ENCODE measurements at places on chromosomes 3 and 15. TPM values are rescaled to one million over a fixed set of nuclear protein-coding genes. Genes with fewer than 3 reads are reported as not detected.
A peak's percentile ranks its signal among the peaks of the same experiment; 100 is the strongest.

DNA sequence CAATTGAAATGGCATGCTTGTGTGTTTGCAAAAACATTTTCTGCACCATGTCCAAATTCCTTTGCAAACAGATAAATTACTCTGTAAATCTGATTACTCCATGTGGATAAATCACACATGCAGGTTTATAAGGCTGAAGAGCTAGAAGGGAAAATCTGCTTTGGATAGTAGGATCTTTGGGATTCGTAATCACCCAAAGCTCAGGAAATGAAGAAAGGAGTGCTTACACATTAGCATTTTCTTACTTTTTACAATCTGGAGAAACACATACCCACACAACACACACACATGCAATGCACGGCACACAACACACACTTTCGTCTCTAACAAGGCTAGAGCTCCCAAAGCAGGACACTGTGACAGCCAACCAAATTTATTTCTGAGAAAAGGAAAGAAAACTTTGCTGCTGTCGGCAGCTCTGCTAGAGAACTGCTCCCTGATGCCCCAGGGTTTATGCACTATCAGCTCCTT is 2.1 kb downstream of the LSAMP start:
- no peak overlapping the region for H3K27ac ChIP-seq
- no peaks in the 10 kb centered on the region for H3K4me1 ChIP-seq
- H3K27me3 ChIP-seq = peaks cover 12% of the 10 kb centered on the region
- H3K4me3 ChIP-seq = no peak overlapping the region
- H3K36me3 ChIP-seq = no peaks in the 10 kb centered on the region

The PPP1R14D gene
- total RNA-seq = not detected

GRCh38 chr3:194964809-194965208 is 279.1 kb downstream of the FAM43A start:
- no peaks in the 10 kb centered on the region for H3K4me1 ChIP-seq
- H3K4me3 ChIP-seq = no peak overlapping the region
- no peak for DNase-seq

DNA sequence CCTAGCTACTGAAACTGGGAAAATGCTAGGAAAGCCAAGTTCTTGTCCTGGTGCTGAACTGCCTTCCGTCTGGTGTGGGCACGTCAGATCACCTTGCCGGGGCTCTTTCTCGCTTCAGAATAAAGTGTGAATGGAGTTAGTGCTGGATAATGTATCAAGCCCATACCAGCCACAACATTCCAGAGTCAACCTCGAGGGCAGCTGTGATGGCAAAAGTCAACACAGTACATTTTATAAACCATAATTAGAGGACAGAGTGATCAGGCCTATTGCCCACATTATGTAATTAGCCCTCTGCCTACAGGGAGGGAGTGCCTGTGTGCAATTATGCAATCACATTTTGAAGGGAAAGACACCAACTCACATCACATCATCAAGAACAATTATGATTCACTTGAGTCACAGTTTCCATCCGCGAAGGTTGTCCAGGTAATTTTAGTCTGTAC is 165.2 kb downstream of the RORA start:
- H3K4me1 ChIP-seq = no peaks in the 10 kb centered on the region
- no peak overlapping the region for H3K27ac ChIP-seq
- peaks cover 6% of the 10 kb centered on the region for H3K27me3 ChIP-seq
- no peak overlapping the region for H3K4me3 ChIP-seq
- DNase-seq = no peak

GRCh38 chr15:60384526-60385126 is 13.2 kb downstream of the ANXA2 start:
- H3K36me3 ChIP-seq = peaks cover 7% of the 10 kb centered on the region
- DNase-seq = no peak
- peaks cover 4% of the 10 kb centered on the region for H3K27me3 ChIP-seq
- no peak overlapping the region for H3K4me3 ChIP-seq
- no peak overlapping the region for H3K27ac ChIP-seq

DNA sequence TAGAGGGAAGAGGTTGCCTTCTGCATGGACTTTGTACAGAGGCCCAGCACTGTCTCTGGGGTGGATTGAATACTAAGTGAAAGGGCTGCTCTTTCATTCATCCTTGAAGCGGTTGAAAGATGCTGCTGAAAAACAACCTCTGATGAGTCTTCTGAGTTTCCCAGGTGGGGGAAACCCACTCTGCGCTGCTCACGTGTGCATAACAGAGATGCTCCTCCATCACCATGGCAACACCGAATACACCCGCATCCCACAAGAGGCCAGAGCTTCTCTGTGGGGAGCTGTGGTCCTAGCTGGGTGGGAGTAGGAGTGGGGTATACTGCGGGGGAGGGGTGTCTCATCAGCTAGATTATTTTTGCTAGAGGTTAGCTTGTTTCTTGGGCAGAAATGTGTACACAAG is 6.1 kb upstream of the SYN2 start:
- DNase-seq = no peak
- no peaks in the 10 kb centered on the region for H3K36me3 ChIP-seq
- H3K4me1 ChIP-seq = no peaks in the 10 kb centered on the region
- peaks cover 28% of the 10 kb centered on the region for H3K27me3 ChIP-seq
- no peak overlapping the region for H3K27ac ChIP-seq
- no peak overlapping the region for H3K4me3 ChIP-seq

GRCh38 chr15:56557415-56557814 is 92.5 kb upstream of the MNS1 start:
- H3K27ac ChIP-seq = no peak overlapping the region
- peaks cover 2% of the 10 kb centered on the region for H3K27me3 ChIP-seq
- no peak for DNase-seq
- no peaks in the 10 kb centered on the region for H3K4me1 ChIP-seq
- no peak overlapping the region for H3K4me3 ChIP-seq
- no peaks in the 10 kb centered on the region for H3K36me3 ChIP-seq

The MELTF gene
- total RNA-seq = 3.4 TPM

DNA sequence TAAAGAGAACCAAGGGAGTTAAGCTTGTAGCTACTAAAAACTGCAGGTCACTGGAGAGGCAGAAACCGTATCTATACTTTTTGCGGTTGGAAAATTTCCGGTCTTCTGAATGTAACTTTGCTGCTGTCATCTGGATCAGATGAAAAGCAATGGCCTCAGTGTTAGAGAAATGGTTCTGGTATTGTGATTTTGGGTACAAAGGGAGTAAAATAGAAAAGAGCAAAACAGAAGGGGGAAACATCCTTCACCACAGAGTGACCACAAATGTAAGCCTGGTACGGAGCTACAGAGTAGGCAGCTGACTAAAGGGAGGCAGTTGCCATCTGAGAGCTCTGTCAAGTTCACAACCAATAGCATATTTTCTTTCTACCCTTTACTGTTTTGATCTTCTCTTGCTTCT is 5.6 kb downstream of the CD96 start:
- H3K4me3 ChIP-seq = no peak overlapping the region
- no peak overlapping the region for H3K27ac ChIP-seq
- H3K27me3 ChIP-seq = no peaks in the 10 kb centered on the region
- peaks cover 41% of the 10 kb centered on the region for H3K4me1 ChIP-seq
- DNase-seq = peak; percentile 80

DNA sequence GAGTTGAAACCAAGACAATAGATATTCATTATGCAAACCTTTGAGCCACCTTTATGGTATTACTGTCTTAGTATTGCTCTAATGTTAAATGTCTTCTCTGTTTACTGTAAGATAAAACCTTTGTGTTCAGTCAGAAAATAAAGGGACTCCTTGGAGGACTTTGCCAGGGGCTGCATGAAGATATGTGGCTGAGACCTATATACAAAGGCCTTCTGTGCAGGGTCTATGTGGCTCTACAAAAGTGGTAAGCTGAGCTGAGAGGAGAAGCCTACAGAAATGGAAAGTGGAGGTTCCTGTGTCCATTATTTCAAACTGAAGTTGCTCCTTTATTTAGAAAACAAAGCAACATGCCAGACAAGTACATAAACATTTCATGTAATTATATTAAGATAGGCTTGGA is 131.5 kb downstream of the FNDC3B start:
- no peak overlapping the region for H3K4me3 ChIP-seq
- H3K4me1 ChIP-seq = peaks cover 14% of the 10 kb centered on the region
- no peaks in the 10 kb centered on the region for H3K27me3 ChIP-seq
- DNase-seq = no peak
- H3K36me3 ChIP-seq = peaks cover 3% of the 10 kb centered on the region
- no peak overlapping the region for H3K27ac ChIP-seq

The NT5DC2 gene
- 61.7 TPM for total RNA-seq

The AVEN gene
- 13.0 TPM for total RNA-seq

The CFAP20DC gene
- total RNA-seq = 1.5 TPM

GRCh38 chr3:36679384-36680200 is 84.8 kb downstream of the DCLK3 start:
- DNase-seq = no peak
- peaks cover 2% of the 10 kb centered on the region for H3K4me1 ChIP-seq
- peak overlapping the region; percentile 76 for H3K27ac ChIP-seq
- H3K27me3 ChIP-seq = peaks cover 4% of the 10 kb centered on the region
- H3K4me3 ChIP-seq = no peak overlapping the region
- peaks cover 11% of the 10 kb centered on the region for H3K36me3 ChIP-seq

DNA sequence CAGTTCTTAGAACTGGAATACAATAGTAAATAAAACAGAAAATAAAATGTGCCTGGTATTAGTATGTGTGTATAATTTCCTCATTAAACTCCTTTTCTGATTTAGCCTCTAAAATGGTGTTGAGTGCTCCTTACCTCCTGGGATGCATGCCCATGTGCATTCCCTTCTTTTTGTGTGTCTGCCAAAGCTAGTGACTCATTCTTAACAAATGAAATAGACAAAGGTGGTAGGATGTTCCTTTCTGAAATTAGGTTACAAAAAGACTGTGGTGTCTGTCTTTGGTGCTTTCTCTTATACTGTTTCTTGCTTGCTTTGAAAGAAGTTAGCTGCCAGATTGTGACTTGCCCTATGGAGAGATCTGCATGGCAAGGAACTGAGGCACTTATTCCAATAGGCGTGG is 623.7 kb downstream of the GRM7 start:
- H3K36me3 ChIP-seq = no peaks in the 10 kb centered on the region
- H3K27me3 ChIP-seq = no peaks in the 10 kb centered on the region
- H3K27ac ChIP-seq = no peak overlapping the region
- DNase-seq = no peak

- peaks cover 11% of the 10 kb centered on the region for H3K27me3 ChIP-seq
- H3K4me3 ChIP-seq = no peak overlapping the region
- DNase-seq = no peak
- H3K4me1 ChIP-seq = peaks cover 9% of the 10 kb centered on the region
- peaks cover 13% of the 10 kb centered on the region for H3K36me3 ChIP-seq
Measured at GRCh38 chr15:75840659-75841058, 2.6 kb upstream of the UBE2Q2 start.

The SHISA5 gene
- total RNA-seq = 71.4 TPM

The GOLGA8M gene
- total RNA-seq = 1.0 TPM

The PGBD4 gene
- 2.6 TPM for total RNA-seq

The CD200R1L gene
- not detected for total RNA-seq

The APPL1 gene
- total RNA-seq = 35.1 TPM

DNA sequence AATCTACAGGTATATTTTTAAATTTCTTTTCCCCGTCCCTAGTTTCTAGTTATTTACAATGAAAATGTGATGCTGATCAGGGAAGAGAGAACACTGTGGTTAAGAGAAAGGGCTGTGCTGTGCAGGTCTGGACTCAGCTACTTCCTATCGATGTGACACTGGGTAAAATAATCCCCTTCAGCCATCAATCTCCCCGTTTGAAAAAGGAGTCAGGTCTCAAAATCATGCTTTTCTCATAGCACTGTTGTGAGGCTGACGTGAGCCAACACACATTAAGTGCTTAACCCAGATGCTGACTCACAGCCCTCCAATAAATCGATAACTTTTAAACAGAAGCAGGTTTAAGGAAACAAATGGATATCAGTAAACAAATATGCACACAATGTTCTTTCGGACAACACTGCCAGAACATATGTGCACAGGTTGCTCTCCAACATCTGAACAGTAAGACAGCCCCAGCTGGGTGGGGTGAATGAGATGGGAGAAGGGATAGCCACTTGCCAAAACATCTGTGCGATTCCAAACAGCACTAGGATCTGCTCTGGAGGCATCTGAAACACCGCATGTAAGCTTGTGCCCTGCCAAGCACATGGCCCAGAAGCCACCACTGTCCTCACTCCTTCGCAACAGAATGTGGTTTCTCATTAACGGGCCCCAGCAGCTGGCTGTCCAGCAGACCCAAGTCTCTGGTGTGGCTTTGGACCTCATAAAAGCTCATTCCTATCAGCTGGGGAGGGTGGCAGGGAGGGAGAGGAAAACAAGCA is 143.2 kb upstream of the PRICKLE2 start:
- H3K36me3 ChIP-seq = no peaks in the 10 kb centered on the region
- H3K4me3 ChIP-seq = no peak overlapping the region
- H3K27ac ChIP-seq = no peak overlapping the region
- no peak for DNase-seq

- peaks cover 23% of the 10 kb centered on the region for H3K36me3 ChIP-seq
- peaks cover 46% of the 10 kb centered on the region for H3K4me1 ChIP-seq
- peak within 1 kb of the TSS; percentile 83 for H3K4me3 ChIP-seq
Measured at GRCh38 chr3:45995236-45996192, at the start of gene FYCO1. Gene FYCO1, minus strand, starts transcription at chr3:45995824. Its CDS starts 10,914 bp downstream, at chr3:45984910.

The ARL14 gene
- not detected for total RNA-seq

DNA sequence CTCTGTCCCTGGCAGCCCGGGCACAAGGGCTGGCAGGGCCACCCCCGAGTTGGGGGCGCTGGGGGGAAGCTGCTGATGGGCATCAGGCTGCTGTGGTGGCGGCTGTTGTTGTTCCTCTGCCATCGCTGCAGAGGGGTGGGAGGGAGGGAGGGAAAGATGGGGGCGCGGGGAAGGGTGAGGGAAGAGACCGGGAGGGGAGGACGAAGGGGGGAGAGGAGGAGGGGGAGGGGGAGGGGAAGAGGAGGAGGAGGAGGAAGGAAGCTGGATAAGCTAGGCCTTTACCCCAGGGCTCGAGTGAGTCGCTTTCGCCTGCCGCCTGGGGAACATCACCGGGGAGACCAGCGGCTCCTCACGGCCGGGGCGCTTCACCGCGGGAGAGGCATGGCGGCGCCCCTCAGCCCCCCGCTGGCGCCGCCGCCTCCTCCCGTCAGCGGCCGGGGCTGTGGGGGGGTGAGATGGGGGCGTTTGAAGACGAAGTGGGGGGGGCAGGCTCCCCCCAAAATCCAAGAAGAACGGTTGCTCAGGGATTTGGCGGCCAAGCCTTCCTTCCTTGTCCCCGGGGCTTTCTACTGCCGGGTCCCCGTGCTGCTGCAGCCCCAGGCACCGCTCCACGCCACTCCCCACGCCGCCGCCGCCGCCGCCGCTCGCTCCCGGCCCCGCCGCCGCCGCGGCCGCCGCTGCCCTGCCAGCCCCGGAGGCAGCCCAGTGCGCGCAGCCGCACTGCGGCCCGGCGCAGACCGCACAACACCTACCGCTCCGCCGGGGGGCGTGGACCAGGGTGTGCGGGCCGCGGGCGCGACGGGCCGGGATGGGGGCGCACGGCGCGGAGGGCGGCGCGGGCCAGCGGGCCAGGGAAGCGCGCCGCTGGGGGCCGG is at the start of gene RFX7:
TSS of gene RFX7 (minus strand) at position 717 of the 875 bp plus-strand sequence. CDS start at position 123, 594 bp downstream.
- peak within 1 kb of the TSS; percentile 89 for H3K27ac ChIP-seq
- H3K27me3 ChIP-seq = no peaks in the 10 kb centered on the region
- peaks cover 27% of the 10 kb centered on the region for H3K4me1 ChIP-seq
- H3K36me3 ChIP-seq = peaks cover 15% of the 10 kb centered on the region

The FSIP1 gene
- 0.36 TPM for total RNA-seq

- peaks cover 76% of the 10 kb centered on the region for H3K4me1 ChIP-seq
- peaks cover 21% of the 10 kb centered on the region for H3K36me3 ChIP-seq
- no peak overlapping the region for H3K4me3 ChIP-seq
- H3K27ac ChIP-seq = peak overlapping the region; percentile 97
Measured at GRCh38 chr3:143172062-143172794, 52.7 kb downstream of the CHST2 start.

The TMEM158 gene
- not detected for total RNA-seq
